Thoracic aorta (tissue), 2 donors: ENCODE measurements at places on chromosomes 6 and 20. TPM values are rescaled to one million over a fixed set of nuclear protein-coding genes. Genes with fewer than 3 reads are reported as not detected.

The SNTA1 gene
- 62.6 TPM for total RNA-seq

The HTR1E gene
- total RNA-seq, result not detected

The CLPSL2 gene
- total RNA-seq, result not detected

The SPATA25 gene
- 16.6 TPM for total RNA-seq

The SIRPD gene
- total RNA-seq, result not detected

The OOEP gene
- total RNA-seq, result not detected

The TREML2 gene
- 0.49 TPM for total RNA-seq

DNA sequence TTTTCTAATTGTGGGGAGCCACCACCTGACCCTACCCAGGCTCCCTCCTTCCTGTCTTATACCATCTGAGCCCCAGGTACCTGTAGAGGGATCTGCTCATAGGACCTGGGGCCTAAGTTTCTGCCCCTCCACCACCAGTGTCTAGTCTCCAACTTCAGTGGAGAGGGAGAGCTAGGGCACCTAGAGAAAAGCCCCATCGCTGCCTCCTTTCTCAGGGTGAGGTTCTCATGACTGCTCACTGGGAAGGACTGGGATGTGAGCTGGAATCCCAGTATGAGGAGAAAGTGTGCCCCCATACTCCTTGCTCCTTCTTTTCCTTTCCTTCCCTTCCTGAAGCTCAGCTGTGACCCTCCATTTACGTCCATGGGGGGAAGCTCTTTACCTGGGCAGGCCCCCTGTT, 231.6 kb downstream of the LRFN2 start:
- DNase-seq, result no peak

GRCh38 chr6:169370666-169371343, 117.2 kb upstream of the THBS2 start:
- DNase-seq, result no peak

GRCh38 chr6:159729598-159730331, 2.5 kb downstream of the WTAP start:
- DNase-seq, result no peak

DNA sequence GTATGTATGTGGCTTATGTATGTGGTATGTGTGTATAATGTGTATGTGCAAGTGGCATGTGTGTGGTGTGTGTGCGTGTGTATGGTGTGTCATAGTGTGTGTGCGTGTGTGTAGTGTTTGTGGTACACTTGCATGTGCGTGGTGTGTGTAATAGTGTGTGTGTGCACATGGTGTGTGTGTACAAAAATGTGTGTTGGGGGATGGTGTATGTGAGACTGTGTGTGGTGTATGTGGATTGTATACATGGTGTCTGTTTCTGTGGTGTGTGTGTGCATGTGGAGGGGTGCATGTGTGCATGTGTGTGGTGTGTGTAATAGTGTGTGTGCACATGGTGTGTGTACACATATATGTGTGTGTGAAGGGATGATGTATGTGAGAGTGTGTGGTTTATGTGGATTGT, 21.5 kb downstream of the MAFB start:
- DNase-seq, result no peak

- no peak for DNase-seq
Observed at GRCh38 chr6:136508725-136509392, 41.4 kb downstream of the MAP7 start.

GRCh38 chr20:43444107-43444506, 13.6 kb upstream of the SRSF6 start:
- no peak for DNase-seq

DNA sequence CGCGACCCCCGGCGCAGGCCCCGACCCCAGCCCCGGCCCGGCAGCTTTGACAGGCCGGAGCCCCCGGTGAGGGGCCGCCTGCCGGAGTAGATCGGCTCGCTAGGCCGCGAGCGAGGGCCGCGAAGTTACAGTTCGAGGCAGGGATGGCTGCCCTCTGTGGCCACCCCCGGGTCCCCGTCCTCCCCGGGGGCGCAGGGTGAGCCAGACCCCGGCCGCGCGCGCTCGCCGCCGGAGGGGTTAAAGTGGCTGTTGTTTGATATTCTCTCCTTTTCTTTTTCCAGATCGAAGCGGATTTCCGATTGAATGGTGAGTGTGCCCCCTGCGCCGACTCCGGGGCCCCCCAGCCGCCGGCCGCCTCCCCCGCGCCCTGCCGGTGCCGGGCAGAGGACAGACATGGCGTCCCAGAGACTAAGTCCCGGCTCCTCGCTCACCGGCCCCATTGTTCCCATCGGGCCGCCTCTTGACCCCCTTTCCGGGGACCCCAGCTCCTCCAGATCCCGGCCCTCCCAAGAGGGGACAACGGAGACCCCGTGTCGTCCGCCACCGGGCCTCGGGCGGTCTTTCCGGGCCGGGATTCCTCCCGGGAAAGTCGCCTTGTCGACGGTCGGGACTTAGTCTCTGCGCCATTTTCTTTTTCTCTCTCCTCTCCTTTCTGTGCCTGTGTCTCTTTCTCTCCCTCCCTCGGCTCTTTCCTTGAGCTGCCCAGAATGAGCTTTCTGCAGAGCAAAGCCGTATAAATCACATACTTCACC, 704 bp downstream of the TOP1 start:
- DNase-seq, result no peak

GRCh38 chr6:93045156-93045555, 374.2 kb downstream of the EPHA7 start:
- DNase-seq, result no peak

DNA sequence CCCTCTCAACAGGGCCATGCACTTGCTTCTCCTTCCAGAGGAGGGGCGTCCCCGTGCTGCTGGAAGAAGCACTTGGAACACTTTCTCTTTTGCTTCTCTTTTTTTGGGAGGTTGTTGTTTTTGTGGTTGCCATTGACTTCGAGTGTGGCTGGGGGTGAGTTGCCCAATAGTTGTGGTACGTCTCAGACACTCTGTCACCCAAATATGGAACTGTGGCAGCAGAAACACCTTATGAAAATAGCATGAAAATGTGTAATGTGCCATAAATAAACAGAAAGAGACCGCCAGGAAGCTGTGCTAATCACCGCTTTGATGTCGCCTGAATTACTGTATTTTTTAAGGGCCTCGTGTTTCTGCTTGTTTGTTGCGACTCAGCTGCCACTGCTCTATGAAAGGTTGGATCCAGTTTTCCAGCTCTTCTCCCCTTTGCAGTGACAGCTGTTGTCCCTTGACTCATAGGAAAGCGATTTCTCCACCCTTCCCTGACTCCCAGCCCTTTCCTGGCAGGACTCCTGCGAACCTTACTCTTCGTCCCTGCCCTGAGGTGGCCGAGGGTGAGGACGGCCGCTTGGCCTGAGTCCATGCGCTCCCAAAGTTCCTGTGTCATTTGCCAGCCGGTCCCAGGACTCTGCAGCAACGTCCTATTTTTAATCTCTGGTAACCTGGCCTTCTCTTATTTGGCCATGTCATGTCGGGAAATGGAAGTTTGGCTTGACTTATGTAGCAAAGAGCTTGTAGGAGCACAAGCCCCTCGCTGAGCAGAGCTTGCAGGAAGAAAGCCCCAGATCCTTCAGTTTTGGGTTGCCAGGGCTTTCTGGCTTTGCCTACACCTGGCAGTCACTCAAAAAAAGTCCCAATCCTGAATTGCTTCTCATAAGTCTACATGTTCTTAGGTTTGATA, 694.6 kb downstream of the QKI start:
- no peak for DNase-seq

DNA sequence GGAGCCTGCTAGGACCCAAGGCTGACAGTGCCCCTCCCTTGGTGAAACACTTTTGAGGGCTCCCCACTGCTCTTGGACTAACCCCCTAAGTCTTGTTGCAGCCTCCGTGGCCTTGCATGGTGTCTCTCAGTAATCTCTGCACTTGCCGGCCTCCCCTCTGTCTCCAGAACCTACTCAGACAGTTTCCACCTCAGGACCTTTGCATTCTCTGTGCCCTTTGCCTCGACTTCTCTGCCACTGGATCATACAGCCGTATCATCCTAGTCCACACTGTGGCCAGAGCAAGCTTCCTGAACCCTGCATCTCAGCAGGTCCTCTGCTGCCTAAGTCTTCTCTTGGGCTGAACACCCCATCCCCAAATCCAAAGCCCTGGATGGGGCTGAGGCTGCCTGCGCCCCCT, 152.0 kb upstream of the PTPN1 start:
- no peak for DNase-seq

GRCh38 chr20:52578559-52578958, 387.0 kb upstream of the ZFP64 start:
- no peak for DNase-seq

DNA sequence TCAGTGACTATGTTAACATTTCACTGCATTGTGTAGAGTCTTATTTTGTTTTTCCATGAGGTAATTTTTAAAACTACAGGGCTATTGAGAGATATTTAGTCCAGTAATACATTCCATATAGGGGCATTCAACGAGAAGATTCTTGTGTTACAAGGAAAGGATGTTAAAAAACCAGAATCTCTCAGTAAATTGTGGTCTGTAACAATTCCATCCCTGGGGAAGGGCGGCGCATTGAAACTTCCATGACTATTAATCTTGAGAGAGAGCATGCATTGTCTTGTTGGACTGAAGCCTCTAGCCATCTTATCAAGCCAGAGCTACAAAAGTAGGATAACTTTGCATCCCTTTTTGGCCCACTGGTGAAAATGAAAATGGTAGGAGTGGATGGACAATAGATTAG, 119.7 kb downstream of the BCKDHB start:
- DNase-seq, result no peak

DNA sequence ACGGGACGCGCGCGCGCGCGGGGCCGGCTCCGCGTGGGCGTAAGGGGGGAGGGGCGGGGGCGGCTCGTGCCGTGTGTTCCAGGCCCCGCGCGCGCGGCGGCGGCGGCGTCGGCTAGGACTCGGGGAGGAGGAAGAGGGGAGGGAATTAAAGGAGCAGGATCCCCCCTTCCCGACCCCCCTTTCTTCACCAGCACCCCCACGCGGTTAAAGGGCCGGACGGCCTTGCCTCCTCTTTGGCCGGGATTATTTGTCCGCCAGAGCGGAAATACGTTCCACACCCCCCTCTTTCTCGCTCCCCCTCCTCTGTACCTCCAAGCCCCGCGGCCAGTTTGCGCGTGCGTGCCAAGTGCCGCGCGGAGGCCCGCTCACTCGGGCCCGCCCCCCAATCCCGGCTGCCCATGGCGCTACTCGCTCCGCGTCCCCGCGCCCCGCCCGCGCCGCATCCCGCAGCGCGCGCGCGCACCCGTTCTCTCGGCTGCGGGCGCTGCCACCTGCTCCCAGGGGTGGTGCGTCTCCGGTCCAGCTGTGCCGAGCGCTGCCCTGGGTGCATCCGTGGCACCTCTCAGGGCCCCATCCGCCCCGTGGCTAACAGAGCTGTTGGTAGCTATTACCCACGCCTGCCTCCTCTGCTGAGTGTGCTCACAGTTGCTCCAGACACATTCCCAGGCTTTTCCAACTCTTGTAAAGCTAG, at the start of gene ZBTB12:
Gene ZBTB12 (minus strand): TSS at position 134 of the 691 bp plus-strand sequence. CDS start 781 bp downstream, outside the sequence.
- peak; percentile 75 for DNase-seq
